ENCODE measurements at places on chromosomes 16 and 17.
A peak's percentile ranks its signal among the peaks of the same experiment; 100 is the strongest.

GRCh38 chr17:30915833-30916611 lies 5.7 kb upstream of the ADAP2 start:
- no peak for DNase-seq

DNA sequence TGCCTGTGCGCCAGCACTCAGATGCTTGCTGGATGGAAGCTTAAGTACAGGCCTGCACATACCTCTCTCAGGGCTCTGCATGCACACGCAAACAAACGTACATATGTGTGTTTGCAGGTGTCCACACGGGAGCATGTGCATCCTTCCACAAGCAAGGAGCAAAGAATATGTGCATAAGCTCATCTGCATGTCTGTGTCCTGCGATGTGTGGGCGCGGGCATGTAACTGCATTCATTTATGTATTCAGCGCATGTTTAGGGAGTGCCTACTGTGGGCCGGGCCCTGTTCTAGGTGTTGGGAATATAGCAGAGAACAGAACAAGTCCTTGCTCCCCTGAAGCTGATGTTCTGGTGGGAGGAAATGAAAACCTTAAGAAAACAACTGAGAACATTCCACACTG lies 13.7 kb downstream of the TRPV2 start:
- DNase-seq, result no peak

DNA sequence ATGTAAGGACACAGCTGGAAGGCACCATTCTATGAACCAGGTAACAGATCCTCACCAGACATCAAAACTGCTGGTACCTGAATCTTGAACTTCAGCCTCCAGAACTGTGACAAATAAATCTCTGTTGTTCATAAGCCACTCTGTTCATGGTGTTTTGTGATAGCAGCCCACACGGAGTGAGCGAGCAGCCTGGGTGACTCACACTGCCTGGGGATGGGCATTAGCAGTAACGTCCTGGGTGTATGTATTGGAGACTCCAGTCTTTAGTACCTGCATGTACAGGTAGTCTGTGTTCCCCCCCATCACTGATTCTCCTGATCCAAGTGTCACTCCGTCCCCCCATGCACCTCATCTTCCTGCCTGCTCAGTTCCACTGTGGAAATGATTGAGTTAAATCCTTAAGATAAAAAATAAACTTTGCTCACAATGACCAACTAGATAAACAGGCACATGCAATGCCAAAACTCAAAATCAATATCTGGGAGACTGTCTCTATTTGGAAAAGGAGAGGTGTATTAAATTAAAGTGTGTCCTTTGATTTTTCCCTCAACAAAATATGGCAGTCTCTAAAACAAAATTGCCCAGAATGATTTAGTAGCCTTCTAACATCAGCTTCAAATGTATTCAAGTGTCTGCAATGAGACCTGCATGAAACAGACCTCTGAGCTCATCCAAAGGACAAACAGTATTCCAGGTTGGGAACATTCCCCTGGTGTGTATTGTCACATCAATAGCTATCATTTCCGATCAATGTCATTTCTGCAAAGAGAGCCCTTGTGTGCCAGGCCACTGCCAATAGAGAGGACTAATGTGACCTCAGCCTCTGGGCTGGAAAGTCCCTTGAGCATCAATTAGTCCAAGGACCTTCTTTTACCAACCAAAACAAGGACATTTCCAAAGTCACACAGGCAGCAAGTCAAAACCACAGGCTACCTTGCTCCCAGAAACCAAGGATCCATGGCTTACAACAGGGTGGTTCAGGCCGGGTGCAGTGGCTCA lies 12.2 kb upstream of the VAT1L start:
- no peak for DNase-seq

- DNase-seq, result no peak
Measured at GRCh38 chr17:33945646-33946546, 309.2 kb upstream of the CCL2 start.

- no peak for DNase-seq
Measured at GRCh38 chr17:11300201-11300600, 59.2 kb downstream of the SHISA6 start.

DNA sequence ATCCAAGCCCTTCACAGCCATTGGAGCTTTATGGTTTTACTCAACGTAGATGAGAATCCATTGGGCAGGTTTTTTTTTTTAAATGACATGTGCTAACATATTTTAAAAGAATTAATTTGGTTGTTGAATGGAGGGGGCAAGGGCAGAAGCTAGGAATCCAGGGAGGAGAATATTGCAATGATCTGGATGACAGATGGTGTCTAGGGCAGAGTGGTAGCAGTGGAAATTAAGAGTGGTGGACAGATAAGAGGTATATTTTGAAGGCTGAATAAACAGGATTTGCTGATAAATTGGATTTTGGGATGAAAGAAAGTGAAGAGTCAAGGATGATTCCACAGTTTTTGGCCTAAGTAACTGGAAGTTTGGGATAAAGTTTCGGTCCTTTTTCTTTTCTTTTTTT lies 54.8 kb upstream of the DHX40 start:
- DNase-seq, result no peak

GRCh38 chr17:45031231-45032173 lies 19.9 kb downstream of the DCAKD start:
- DNase-seq, result no peak

- no peak for DNase-seq
Measured at GRCh38 chr17:6323626-6324356, 111.1 kb downstream of the AIPL1 start.

GRCh38 chr16:67837811-67838210 lies 4.3 kb upstream of the THAP11 start:
- no peak for DNase-seq

- no peak for DNase-seq
Measured at GRCh38 chr16:6828690-6829089, 504.0 kb upstream of the RBFOX1 start.

DNA sequence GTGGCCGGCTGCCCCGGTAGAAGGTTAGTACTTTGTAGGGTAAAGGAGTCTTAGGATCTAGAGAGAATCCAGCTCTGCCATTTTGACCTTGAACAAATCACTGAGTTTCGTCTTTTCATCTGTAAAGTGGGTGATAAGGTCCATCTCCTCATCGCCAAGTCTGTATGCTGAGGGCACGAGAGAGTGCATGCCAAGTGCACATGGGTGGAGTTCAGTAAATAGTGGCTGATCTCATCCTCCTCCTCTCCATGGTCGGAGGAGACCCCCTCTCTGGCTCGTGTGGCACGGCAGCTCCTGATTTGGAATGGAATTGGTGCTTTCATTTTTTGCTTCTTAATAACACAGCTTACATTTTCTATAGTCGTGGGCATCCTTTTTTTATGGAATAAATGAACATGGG lies 30.7 kb downstream of the MYH3 start:
- no peak for DNase-seq

GRCh38 chr16:1539720-1540555 lies 6.5 kb downstream of the TMEM204 start:
- no peak for DNase-seq

- DNase-seq, result no peak
Measured at GRCh38 chr17:71527311-71527710, 593.5 kb upstream of the SOX9 start.

DNA sequence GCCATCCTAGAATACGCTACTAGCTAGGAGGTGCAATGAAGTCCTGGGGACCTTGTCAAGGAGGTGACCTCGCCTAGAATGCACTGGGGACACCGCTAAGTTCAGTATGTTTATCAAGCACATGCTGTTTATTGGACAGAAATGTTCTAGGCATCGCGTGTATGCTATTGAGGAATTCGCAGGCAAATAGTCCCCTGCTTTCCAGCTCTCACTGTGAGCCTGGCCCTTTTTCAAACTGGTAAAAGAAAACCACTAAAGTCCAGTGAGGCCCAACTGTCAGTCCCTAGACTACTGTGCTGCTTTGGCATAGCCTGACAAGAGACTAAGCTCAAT lies 1.2 kb upstream of the FAM222B start:
- no peak for DNase-seq

DNA sequence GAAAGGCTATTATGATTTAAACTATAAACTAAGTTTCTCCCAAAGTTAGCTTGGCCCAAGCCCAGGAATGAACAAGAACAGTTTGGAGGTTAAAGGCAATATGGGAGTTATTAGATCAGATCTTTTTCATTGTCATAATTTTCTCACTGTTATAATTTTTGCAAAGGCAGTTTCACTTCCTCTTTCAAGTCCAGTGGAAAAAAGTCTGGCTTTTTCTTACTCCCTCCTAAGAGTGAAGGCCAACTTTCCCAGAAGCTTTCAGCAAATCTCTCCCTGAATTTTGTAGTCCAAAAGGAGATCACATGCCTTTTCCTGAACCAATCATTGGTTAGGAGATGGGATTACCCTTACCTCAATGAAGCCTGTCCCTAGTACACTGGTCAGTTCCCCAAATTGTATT lies 9.1 kb upstream of the BLMH start:
- no peak for DNase-seq

GRCh38 chr16:340370-341091 lies 12.0 kb downstream of the AXIN1 start:
- DNase-seq, result no peak

DNA sequence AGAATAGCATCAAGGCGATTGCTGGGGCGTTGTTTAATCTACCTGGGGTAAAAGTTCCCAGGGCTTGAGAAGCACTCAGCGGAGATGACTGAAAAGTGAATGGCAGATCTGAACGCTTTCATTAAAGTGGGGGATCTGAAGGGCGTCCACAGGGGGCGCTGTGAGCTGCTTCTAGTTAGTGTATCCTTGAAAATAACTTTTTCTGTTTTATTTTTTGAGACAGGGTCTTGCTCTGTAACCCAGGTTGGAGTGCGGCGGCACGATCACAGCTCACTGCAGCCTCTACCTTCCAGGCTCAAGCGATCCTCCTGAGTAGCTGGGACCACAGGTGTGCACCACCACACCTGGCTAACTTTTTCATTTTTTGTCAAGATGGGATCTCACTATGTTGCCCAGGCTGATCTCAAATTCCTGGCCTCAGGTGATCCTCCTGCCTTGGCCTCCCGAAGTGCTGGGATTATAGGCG lies 360.4 kb downstream of the SEC14L1 start:
- DNase-seq, result peak; percentile 23

GRCh38 chr17:61614219-61614618 lies 23.2 kb upstream of the NACA2 start:
- no peak for DNase-seq

- DNase-seq, result no peak
Measured at GRCh38 chr17:75380315-75380714, 25.2 kb downstream of the GRB2 start.

DNA sequence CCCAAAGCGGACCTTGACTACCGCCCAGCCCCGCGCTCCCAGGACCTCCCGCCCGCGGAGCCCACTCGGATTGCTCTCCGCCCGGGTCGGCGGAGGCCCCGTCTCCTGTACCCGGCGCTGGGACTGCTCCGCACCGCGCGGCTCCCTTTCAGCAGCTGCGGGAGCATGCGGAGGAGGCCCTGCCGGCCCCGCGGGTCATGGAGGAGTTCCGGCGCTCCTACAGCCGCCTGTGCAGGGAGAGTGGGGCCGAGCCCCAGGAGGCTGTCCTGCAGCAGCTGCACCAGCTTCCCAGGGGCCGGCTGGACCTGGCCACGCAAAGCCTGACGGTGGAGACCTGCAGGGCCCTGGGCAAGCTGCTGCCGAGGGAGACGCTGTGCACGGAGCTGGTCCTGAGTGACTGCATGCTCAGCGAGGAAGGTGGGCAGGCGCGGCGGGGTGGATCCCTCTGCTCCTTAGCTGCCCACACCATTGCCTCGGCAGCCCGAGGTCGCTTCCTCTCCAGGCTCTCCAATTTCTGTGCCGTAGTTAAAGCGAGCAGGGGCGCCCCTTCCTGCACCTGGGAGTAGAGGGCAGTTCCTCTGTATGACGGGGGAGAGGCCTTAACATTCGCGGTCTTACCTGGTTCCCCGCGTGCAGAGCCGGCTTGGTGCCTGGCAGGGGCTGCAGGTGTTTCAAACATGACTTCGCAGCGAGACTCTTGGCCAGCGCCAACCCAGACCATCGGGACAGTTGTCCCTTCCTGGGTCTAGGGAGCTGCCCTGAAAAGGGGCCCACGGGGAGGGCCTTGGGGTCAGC lies 539 bp downstream of the LRRC45 start:
- peak; percentile 35 for DNase-seq

- DNase-seq, result no peak
Measured at GRCh38 chr16:84641643-84642358, 6.5 kb upstream of the KLHL36 start.

GRCh38 chr17:36940313-36941264 lies 3.3 kb downstream of the LHX1 start:
- no peak for DNase-seq

DNA sequence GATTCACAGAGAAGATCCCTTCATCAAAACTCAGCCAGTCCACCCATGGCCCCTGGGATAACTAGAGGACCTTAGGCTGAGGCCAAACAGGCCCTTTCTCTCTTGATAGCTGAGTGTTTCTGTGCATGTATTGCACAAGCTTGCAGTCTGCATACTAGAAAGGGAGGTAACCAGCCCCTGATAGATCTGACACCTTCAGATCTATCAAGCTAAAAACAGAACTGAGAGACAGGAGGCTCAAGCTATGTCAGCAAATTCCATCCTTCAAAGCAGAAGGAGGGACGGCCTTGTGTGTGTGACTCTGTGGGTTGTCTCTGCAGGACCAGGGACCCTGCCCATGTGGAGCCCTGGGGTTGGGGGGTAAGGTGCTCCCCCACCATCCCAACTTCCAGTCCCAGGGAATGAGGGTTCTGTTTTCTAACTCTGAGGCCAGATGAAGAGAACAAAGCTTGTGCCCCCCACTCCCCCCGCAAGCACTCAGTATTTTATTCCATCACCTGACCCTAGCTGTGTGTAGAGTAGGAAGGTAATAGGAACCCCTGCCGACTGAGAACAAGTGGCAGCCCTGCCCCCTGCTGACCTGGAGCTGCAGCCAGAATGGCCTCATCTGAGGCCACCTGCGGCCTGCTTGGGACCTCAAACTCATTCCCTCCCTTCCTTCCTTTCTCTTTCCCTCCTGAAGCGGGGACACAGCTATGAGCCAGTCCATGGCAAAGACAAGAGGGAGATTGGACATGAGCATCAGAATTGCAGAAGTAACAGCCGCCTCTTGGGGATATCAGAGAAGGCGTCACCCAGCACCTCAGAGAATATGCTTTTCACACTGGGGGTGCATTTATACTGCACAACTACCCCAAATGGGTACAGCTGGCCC lies 63.8 kb downstream of the SMPD3 start:
- DNase-seq, result peak; percentile 87

GRCh38 chr17:31570951-31571892 lies 179.7 kb downstream of the RAB11FIP4 start:
- DNase-seq, result no peak

DNA sequence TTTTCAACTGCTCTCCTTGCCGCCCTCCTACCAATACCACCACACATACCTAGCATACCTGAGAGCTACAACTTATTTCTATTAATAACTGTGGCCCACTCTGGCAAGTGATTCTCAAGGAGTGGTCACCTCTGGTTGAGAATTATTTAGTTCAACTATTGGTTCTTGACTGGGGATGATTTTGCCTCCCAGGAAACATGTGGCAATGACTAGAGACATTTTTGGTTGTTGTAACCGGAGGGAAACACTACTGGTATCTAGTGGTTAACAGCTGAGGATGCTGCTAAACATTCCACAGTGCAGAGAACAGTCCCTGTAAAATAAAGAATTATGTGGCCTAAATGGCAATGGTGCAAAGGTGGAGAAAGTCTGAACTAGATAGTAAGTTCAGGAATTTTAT lies 96.7 kb downstream of the TRIM37 start:
- no peak for DNase-seq

All from MM.1S (cell line).